M059J (cell line): ENCODE measurements at places on chromosomes 16 and 17. TPM values are rescaled to one million over a fixed set of nuclear protein-coding genes. Genes with fewer than 3 reads are reported as not detected.

- DNase-seq: no peak
These were observed 10.2 kb downstream of the MYO18A start for GRCh38 chr17:29169806-29170591.

Gene FBXL19
- 10.5 and 16.8 TPM in 2 replicates for total RNA-seq

Gene ASGR1
- total RNA-seq: not detected in 2 replicates

DNA sequence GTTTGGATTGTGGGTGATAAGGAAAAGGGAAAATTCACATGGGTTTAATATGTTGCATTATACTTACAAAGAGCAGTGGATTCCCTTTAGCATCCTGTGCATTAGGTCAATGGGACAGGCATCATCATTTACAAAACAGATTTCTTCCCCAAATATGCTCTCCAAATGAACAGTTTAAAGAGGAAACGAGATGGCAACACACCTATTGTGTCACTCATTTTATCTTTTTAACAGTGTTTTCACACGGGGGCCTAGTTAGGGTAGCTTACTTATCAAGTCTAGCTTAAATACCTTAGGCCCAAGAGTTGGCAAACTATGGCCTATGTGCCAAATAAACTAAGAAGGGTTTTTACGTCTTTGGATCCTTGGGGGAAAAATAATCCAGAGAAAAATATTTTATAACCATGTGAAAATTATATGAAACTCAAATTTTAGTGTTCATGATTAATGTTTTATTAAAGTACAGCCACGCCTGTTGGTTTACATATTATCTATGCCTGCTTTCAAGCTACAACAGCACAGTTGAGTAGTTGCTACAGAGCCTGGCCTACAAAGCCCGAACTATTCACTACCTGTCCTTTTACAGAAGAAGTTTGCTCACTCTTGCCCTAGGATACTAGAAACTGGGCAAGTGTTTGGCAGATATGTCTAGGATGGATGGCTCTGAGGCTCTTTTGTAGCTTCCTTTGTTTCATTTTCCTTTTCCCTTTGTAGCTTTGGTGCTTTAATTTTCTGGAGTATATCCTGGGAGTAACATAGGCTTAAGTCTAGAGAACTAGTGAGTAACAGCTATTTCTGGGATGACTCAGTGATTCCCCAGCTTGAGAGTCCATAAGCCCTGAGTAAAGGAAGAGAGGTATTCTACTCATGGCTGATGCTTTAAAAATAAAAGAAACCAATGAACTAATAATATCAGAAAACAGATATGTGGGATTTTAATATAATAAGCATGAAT is 12.4 kb downstream of the NUP93 start:
- DNase-seq: peak; percentile 94

- peak; percentile 70 for DNase-seq
These were observed 1.6 kb upstream of the LDAF1 start for GRCh38 chr16:21156767-21157467.

- peak; percentile 28 for DNase-seq
These were observed 59.5 kb upstream of the LHX1 start for GRCh38 chr17:36877771-36878170.

- no peak for DNase-seq
These were observed 2.7 kb downstream of the TBCD start for GRCh38 chr17:82754297-82755208.

GRCh38 chr16:77322757-77323156 is 112.1 kb downstream of the ADAMTS18 start:
- no peak for DNase-seq

DNA sequence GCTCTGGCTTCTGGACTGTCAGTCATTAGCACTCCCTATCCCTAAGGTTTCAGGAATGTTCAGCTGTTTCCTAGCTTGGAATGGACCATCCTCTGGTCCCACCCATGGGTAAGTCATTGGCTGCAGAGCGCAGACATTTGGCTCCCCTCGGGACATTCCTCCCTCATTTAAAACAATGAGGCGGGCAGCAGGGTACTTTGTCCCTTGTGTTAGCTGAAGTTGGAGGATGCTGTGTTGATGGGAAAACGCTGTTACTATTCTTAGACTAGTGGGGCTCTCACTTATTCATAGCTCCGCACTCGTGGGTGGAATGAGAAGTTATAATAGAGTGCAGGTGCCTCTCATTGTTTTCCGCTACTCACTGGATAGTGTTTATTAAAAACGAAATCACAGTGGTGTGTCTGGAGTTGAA is 673.8 kb downstream of the WWOX start:
- no peak for DNase-seq

DNA sequence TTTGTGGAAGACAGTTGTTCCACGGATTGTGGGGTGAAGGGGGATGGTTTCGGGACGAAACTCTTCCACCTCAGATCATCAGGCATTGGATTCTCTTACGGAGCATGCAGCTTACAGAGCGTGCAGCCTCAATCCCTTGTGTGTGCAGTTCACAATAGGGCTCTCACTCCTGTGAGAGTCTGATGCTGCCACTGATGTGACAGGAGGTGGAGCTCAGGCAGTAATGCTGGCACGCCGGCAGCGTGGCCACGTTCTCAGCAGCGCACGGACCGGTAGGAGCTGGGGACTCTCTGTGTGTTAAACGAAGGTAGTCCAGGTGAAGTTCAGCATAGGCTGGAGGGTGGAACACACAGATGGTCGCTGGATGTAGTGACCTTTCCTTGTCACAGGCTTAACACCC is 37.8 kb downstream of the SEC14L1 start:
- DNase-seq: no peak

Gene FOXJ1
- total RNA-seq: not detected in 2 replicates

DNA sequence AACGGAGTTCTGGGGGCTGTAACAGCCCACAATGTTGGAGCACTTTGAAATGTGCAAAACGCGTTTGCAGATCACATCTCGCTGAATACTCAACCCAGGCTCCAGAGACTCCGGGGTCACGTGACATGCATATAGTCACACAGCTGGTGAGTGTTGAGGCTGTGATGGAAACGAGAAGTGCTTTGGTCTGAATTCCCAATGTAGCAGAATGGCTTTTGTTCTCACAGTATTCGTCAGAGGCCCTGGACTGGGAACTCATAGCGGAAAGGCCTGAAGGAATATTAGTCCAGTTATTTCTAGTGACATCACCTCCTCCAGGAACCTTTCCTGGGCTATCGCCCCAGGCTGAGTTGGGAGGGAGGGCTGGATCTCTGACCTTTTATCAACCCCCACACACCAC is 95.8 kb upstream of the CRHR1 start:
- peak; percentile 39 for DNase-seq

Gene FMNL1
- 3.1 and 5.6 TPM in 2 replicates for total RNA-seq

DNA sequence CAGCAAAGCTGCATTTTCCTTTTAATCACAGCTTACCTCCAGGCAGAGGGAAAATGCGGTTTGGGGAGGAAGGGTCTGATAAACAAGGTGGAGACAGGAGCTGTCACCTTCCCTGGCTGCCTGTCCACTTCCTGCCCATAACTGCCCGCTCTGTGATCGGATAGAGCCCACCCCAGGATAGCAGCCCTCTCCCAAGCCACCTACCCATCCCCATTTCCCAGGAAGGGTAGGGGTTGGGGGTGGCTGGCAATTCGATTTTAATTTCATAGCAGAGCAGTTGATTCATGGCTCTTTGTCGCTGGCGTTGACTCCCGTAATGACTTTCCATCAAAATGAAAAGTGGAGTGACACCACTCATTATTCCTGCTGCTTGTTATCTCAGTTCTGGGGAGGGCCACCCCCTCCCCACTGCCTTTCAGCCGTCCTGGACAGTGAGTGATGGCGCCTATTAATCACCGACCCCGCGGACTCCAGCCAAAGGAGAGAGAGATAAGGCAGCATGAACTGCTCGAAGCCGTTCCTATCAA is 11.2 kb downstream of the CDK5RAP3 start:
- DNase-seq: no peak

DNA sequence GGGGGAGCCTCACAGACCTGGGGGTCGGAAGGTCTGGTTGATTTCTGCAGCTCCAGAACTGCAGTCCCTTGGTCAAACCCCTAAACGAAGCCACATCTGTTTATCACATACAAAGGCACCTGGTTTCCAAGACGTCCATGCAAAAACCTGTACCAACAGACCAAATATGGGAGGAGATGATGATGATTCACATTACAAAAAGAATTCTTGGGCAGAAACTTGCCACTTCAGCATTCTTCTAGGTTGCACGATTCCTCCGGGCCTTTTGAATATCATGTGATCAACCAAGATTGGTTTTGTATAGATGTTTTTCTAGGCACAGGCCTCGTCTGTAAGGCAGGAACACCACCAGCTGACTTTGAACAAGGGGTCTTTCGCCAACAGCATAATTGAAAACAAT is 466.3 kb downstream of the SOX9 start:
- DNase-seq: peak; percentile 70

Gene FN3K
- 0.64 TPM in 1 of 2 replicates, not detected in the other for total RNA-seq

- DNase-seq: no peak
These were observed 11.7 kb downstream of the CCDC57 start for GRCh38 chr17:82200743-82201497.

DNA sequence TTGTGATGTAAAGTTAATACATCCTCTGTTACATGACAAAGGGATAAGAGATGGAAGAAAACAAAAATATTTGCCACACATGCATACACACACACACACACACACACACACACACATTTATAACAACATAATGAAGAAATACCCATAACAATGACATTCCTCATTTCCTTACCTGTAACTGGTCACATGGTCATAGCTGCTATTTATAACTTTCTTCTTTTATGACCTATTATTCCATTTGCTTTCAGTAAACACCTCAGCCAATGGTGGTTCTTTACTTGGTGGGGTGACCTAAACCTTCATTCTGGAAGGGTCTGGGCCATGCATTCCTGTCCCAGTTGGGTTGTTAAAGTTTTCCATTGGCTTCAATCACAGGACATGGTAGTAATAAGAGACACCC is 5.3 kb downstream of the MT2A start:
- peak; percentile 27 for DNase-seq

Gene CDH11
- 90.8 and 139 TPM in 2 replicates for total RNA-seq

DNA sequence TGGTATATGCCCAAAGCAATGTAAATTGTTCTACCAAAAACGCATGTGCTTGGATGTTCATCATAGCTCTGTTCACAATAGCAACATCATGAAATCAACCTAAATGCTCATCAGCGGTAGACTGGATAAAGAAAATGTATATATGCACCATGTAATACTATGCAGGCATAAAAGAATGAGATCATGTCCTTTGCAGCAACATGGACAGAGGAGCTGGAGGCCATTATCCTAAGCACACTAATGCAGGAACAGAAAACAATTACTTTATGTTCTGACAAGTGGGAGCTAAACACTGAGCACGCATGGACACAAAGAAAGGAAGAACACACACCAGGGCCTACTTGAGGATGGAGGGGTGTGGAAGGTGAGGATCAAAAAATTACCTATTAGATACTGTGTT is 33.7 kb downstream of the TANC2 start:
- no peak for DNase-seq

DNA sequence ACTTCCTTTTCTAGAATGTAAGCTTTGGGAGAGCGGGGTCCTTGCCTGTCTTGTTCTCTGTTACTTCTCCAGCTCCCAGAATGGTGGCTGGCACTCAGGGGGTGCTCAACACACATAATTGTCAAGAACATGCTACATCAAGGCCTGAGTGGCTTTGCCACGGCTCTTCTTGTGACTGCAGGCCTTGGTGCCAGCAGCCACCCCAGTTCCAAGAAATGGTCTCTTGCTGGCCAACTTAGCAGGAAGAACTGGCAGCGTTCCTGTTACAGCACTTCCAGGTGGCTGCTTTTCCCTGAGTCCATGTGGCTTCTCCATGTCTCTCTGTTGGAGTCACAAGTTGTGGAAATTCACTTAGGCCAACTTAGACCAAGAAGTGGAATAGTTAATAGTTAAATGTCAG is 36.1 kb downstream of the PRKCB start:
- no peak for DNase-seq

DNA sequence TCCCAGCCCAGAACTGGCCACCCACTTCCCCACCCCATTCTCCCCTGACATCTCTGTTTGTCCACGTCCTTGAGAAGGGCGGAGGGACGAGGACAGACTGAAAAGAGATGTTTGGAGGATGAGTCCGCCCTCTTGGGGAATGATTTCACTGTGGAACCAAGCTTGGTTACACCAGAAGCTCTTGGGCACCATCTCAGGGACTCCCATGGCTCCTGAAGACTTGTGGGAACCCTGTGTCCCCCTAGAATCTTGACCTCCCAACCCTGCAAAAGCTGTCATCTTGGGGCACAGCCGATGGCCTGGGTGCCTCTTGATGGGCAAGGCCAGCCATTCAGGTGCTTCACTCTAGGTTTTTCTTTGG is 25.9 kb upstream of the LITAF start:
- DNase-seq: no peak

Gene ZNF385C
- 0.81 TPM in 1 of 2 replicates, not detected in the other for total RNA-seq

DNA sequence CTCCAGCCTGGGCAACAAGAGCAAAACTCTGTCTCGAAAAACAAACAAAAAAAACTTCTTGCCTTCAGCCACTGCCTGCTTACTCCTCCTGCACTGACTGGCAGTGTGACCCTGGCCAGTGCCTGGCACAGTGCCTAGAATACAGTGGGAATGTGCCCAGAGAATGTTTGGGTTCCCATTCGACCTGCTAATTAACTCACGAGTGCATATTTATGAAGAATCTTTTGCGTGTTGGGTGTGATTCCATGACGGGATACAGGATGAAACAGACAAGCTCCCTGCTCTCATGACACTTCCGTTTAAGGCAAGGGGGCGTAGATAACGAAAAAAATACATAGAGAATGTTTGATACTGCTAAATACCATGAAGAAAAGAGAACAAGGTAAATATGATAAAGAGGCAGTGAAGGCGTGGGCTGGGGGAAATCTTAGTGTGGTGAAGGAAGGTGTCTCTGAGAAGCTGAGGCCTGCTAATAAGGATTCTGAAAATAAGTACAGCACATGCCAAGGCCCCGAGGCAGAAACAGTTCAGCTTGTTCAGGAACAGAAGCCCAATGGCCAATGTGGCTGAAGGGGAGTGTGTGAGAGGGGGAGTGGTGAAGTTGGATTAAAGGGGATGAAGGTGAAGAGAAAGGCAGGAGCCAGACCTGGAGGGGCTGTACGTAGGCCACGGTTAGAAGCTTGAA is 4.3 kb downstream of the ABI3 start:
- DNase-seq: peak; percentile 57

Gene ATMIN
- 39.9 and 55.6 TPM in 2 replicates for total RNA-seq

Gene NT5C
- total RNA-seq: 28.7 and 39.4 TPM in 2 replicates

DNA sequence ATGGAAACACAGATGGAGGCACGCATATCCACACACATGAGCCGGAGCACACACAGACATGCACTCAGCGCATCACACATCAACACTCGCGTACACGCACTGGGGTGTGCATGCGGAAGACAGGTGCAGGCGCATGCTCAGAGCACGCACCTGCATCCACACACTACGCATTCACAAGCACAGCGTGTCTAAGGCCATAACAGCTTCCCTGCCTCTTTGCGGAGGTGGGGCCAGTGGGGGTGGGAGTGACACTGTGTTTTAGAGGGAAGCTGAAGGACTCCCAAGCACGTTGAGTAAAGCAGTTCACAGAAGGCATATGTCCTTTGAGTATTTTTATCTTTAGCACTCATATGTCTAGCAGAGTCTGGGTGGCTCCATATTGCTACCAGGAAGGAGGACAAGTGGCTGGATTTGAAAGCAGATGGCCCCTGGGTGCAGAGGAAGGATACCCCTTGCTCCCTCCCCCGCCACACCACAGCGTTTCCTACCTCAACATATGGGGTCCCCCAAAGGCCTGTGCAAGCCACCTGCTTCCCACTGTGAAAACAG is 68.6 kb upstream of the TOB1 start:
- DNase-seq: no peak

Gene ST6GALNAC1
- not detected in 2 replicates for total RNA-seq
